ENCODE measurements at places on chromosomes 2 and 18.

DNA sequence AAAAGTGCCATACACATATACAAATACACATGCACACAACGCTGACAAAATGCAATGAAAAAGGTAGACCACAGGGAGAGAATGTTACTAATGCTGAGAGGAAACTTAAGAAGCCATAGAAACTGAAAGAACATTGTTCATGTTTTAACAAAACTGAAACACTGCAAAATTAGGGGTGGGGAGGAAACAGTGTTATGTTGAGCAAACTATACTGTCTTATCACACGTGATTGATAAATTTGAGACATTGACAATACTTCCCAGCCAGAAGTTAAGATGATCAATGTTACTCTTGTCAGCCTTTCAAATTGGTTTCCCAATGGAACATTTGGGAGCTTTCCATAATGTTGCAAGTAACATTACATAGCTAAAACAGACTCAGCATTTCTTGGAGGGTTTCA, 165.5 kb downstream of the L3MBTL4 start:
- DNase-seq, result no peak

DNA sequence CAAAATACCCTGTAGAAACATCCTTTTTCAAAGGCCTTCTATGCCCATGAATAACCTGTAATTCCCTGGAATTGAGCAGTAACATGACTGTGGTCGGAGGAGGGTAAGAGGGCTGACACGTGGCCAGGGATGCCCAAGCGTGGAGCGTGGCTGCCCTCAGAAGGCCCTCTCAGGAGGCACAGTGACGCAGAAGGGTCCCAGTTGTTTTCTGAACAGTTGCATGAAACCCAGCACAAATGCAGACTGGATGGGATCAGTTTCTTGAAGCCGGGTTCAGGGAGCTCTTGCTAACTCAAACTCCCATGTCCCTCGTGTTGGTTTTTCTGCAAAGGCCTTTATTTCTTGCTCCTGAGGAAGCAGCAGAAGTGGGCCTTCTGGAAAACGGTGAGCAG, 237.0 kb downstream of the ALPK2 start:
- DNase-seq, result no peak

DNA sequence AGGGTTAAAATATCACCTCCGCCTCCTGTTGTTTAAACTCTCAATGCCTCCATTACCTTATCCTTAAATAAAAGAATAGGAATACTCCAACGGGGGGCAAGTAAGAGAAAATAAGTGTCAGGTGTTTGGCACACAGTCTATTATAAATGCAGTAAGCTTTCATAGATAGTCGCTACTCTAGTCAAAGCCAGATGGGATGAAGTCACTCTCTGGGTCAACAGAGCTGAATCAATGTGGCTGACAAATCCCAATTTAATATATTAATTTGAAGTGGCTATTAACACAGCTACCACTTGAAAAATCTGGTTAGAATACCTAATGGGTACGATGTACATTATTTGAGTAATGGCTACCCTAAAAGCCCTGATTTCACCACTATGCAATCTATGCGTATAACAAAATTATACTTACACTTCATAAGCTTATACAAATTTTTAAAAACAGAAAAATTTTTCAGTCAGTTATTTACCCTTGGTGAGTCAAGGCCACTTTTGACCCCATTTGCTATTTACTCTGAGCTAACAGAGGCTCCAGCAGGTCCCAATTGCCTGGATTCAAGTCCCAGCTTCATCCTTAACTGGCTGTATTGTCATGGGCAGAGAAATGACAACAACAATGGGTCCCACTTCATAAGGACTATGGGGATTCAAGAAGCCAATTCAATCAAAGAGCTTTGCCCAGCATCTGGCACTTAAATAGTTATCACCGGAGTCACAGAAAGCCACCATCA, 167.5 kb upstream of the PID1 start:
- DNase-seq, result no peak

DNA sequence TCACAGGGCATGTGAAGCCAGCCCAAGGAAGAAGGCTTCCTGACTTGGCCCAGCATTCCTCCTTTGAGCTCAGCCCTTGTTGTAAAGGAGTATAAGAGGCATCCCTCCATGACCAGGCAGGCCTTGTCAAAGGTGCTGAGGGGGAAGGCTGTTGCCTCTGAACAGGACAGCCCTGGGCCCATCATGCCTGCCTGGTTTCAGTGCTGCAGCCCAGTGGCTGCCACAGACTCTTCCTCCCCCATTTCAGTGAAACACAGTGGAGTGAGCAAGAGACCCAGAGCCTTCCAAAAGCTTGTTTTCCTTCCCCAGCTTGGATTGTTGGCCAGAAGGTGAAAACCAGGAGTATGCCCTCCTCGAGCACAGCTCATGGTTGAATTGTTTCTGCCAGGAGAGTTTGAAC, 19.9 kb upstream of the RPL37A start:
- no peak for DNase-seq

GRCh38 chr18:24799720-24800119, 339.3 kb downstream of the HRH4 start:
- no peak for DNase-seq

DNA sequence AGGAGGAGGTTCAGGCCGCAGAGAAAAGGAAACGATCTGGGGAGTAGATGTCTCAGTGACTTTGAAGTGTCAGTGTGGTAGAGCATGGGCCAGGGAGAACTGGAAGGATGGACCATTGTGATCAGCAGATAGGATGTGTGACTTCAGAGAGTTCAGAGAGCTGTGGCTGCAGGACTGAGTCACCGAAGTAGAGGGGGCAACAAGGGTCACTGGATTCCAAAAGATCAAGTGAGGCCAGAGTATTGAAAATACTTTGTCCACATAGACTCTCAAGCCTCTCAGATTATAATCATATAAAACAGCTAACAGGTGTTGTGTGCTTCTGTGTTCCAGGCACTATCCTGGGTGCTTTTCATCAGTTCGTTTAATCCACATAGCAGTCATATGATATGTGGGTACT, 99.4 kb downstream of the CRIM1 start:
- DNase-seq, result no peak

DNA sequence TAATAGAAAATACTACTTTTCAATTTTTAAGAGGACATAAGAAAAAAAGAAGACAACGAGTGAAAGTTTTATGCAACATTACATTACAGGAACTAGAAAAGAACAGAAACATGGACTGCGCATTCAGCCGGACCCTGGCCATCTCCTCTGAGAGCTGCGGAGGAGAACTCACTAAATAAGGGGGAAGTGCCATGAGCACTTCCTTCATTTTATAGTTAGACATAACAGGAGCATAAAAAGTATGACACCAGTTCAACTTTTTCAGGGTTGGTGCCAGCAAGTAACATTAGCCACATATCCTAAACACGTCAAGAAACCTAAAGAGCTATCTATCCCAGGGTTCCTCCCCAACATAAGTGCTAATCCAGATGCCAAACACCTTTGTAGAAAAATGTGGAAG, 78.0 kb upstream of the SERTAD2 start:
- no peak for DNase-seq

- no peak for DNase-seq
These were observed at the start of gene CRYBA2 for GRCh38 chr2:218993345-218994315. TSS of gene CRYBA2 (minus strand) at chr2:218993422. CDS start at chr2:218993176, 246 bp downstream.

- no peak for DNase-seq
These were observed 124.1 kb downstream of the METTL8 start for GRCh38 chr2:171309455-171310286.

DNA sequence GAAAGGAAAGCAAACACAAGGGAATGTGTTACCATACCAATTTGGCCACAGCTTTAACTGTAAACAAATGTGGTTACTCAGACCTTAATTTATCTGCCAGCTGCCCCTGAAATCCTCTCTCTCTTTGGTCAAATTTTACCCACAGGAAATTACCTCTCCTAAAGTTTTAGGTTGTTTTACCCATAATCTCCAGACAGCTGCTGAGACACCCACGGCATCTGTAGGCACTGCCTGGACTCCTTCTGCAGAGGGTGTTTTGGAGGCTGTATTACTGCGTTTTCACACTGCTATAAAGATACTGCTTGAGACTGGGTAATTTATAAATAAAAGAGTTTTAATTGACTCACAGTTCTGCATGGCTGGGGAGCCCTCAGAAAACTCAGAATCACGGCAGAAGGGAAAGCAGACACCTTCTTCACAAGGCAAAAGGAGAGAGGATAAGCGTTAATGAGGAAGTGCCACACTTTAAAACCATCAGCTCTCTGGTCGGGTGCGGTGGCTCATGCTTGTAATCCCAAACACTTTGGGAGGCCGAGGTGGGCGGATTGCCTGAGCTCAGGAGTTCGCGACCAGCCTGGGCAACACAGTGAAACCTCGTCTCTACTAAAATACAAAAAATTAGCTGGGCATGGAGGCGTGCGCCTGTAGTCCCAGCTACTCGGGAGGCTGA, 677.5 kb upstream of the FSHR start:
- no peak for DNase-seq

GRCh38 chr2:3745920-3746319, 42.5 kb downstream of the DCDC2C start:
- no peak for DNase-seq

DNA sequence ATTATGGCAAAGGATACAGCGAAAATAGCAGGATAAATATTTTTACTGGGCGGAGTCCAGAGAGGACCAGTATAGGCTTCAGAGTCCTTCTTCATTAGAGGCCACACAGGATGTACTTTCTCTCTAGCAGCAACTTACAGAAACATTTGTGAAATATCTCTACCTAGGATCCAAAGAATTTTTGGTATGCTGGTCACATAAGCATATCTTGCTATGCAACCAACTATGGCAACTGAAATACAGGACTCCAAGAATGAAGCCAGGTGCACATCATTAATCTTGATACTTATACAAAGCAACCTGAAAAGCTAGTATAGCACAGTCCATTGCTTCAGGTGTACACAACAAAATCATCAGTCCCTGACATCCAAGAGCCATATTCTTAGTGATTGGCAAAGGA, 59.1 kb upstream of the NABP1 start:
- no peak for DNase-seq

DNA sequence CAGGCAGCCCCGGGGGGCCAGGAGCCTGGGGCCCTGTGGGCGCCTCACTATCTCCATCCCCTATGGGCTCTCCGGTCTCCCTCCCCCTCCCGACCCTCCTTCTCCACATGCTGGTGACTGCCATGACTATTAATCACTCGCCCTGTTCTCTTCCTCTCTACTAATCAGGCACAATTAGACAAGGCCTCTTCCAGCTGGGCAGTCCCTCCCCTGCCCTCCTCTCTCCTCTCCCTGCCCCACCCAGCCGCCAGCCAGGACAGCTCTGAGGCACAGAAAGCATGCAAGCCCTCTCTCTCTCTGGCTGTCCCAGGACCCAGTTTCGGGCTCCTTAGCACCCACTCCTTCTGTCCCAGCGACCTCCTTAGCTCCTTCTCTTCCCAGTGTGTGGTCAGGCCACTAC, 5.8 kb downstream of the ASIC4 start:
- no peak for DNase-seq

DNA sequence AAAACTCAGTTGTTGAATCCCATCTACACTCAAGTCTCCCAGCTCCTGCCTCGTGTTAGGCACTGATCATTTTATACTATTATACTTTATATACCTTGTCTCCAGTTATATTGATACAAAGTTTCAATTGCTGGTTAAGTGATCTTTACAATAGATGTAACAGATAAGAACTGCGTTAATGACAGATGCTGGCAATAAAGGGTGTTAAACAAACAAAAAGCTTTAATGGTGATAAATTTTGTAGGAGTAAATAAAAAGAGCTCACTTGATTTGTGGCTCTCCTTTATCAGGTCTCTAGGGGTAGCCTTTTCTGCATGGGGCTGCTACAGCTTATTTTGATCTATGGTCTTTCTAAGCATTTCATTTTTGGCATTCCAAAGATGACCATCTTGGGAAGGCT, 106.9 kb upstream of the GAREM1 start:
- DNase-seq, result no peak

- DNase-seq, result no peak
These were observed 24.9 kb upstream of the SLC3A1 start for GRCh38 chr2:44250376-44250775.

GRCh38 chr2:55550368-55551102, 31.0 kb downstream of the CFAP36 start:
- no peak for DNase-seq

DNA sequence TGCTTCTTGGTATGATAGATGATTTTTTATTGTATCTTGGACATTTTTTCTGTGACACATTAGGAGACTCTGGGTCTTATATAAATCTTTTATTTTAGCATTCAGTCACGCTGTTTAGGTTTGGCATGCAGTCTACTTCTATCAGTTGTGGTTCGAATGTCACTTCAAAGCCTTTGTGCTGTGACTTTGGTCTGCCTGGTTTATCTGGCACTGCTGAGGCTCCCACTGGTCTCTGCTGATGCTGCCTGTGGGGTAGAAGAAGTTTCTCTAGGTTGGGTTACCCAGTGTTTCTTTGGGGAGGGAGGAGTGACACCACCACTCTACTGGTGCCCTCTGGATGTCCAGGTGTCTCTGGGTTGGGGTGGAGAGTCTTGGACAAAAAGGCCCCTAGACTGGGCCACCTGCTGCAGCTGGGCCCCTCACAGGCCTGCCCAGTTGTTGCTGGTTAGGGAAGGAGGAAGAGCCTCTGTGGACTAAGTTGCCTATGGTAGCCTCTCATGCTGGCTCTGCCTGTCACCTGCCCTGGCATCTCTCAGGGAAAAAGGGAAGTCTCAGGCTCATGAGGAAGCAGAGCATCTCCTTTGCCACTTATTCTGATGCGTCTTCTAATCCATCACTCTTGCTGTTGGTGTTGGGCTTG, 115.4 kb upstream of the HS6ST1 start:
- DNase-seq, result no peak

DNA sequence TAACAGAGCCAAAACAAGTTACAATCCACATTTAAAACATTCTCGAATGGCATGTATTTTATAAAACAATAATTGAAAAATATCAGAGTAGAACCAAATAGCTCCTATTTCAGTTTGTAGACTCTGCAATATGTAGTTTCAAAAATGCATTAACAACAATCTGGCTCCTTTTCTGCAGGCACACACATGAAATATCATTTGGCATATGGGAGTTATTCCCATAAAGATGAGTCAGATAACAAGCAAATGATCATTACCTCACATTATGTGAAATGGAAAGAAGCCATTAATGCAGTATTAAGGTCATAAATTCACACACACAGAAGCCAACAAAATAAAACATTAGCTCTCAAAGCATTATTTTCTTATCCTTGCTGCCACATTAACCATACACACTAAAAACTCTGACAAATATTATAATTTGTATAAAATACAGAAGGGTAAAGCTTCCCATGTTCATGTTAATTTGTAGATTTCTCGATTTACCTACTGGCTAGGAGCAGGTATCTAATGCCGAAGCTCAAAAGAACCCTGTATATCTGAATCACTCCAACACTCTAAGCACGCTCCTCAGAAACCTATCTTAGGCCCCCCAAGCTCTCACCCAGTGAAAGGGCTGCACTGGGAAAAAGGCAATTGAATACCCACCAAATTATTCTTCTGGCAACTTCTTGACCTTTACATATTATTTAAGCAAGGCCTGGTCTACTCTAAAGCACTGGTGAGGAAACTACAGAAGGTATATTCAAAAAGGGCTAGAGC, 13.8 kb downstream of the NBAS start:
- DNase-seq, result no peak

DNA sequence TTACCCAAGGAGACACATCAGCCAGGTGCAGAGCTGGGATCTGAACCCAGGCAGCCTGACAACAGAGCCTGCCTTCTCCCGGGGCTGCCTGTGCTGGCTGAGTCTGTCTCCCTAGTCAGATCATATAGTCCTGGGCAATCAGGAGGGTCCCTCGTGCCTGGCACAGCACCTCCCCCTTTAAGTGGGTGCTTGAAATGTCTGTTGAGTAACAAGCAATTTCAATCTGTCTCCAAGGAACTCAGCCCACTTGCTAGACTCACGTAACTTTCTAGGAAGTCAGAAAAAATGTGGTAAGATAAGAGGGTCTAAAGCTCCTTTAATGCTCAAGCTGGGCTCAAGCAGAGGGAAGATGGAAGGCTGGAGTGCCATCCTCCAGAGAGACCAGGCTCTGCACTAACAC, 51.9 kb downstream of the REEP1 start:
- DNase-seq, result no peak

Data from stimulated activated CD8-positive, alpha-beta memory T cell treated with anti-CD3 and anti-CD28 coated beads, Interleukin-4, amount 100 ng/mL, for 1 hour (primary cell).